ENCODE measurements at places on chromosomes 1 and 21.

DNA sequence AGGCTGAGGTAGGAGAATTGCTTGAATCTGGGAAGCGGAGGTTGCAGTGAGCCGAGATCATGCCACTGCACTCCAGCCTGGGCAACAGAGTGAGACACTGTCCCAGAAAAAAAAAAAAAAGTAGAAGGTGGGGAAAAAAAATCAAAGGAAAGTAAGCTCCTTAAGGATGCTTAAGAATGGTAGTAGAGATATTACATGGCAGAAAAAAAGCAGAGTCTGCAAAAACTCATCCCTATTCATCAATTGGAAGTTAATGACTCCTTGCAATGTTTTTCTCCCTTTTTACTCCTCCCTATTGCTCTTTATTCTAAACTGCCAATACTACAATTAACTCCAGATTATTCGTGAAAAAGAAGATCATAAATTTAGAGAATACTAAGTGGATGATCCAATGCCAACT is 23.4 kb downstream of the ENAH start:
- DNase-seq: no peak

- DNase-seq: no peak
Observed at GRCh38 chr1:41238311-41238988, 3.7 kb downstream of the SCMH1 start.

DNA sequence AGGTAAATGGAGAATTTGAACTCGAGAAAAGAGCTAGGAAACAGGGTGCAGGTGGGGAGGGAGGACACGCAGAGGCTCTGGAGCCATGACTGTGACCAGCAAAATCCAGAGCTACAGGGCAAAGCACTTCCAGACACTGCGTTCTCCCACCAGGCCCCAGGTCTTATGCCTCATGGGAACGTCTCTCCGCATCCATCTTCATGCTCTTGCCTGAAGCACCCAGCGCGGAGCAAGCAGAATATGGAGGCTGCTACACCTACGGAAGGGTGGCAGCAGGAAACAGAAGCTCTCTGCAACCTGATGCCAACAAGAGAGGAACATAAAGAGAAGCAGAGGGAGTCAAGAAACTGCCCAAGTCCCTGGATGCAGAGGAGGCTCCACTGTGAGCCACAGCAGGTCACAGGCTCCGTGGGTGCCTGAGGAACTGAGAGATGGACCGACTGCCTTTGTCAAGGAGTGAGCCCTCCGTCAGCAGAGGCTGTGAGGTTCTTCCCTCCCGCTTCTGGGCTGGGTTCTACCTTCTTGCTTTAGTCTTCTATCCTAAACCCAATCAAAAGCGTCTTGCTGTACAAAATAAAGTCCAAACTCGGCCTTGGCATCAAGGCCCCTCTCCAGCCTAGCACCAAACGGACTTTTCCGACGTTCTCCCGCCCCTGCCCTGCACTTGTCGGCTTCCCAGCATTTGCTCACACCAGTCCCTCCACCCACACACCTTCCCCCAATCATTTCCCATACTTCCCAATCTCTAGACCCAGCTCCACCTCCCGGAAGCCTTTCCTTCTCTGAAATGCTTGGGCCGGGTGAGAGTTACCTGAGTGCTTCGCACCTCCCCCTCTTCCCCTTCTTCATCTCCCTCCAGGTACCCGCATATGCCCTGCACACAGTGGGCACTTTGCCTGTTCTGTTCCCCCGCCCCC is 930 bp downstream of the DHCR24 start:
- DNase-seq: peak; percentile 35

- DNase-seq: no peak
Observed at GRCh38 chr1:27598902-27599528, 4.9 kb downstream of the AHDC1 start.

GRCh38 chr1:27864264-27864895 is 8.0 kb upstream of the THEMIS2 start:
- DNase-seq: peak; percentile 89

DNA sequence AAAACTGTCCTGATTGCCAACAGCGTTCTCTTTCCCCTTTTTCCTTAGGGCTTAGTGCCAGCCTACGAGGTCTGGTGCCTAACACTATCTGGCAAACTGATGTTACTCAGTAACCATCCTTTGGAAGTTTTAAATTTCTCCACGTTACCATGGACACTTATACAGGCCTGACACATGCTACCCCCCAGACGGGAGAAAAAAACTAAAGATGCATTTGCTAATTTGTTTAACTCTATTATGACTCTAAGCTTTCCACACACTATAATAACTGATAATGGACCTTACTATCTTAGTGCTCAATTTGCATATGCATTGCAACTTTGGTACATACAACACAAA is 36.8 kb downstream of the CLCA1 start:
- DNase-seq: no peak

GRCh38 chr1:57572016-57572415 is 148.2 kb upstream of the DAB1 start:
- DNase-seq: no peak

DNA sequence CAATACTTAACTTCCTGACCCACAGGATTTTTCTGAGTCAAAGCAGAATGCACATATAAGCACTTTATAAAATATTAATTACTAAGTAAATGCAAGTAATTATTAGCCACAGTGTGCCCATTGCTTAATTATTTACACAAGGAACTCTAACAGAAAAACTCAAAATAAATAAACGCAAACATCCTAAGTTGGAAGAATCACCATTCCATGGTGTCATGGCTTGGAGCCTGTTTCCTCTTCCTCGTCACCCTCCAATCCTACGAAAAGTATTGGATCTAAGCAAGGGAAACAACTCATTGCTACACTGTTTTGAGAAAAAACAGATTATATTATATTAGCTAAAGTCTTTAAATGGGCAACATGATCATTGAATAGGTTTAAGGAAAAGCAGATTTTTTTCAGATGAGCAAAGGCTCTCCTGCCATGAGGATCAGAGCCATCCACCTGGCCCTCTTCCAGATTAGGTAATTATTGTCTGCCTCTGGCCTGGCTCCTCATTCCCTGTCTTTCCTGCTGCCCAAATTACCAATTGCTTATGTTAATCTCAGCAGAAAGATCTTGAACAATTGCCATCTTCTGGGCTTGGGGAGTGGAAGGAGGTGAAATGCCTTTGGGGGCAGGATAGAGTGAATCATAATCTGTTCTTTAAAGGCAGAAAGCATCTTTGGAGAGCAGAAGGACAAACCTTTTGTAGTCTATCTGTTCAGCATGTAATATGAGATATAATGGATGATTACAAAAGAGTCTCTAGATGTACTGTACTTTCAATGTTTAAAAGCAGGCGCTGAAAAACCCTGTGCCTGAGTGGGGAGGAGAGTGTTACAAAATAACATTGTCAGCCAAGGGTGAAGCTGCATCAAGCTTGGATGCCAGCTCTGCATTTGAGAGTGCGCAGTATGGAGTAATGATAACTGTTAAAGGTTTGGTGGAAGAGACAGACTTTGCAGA is 121.2 kb downstream of the DUSP10 start:
- DNase-seq: no peak

Measured in suppressor macrophage treated with lipopolysaccharide for 4 hours (primary cell).